ENCODE measurements at places on chromosomes 1 and 21.

GRCh38 chr1:181655756-181656155, 172.4 kb downstream of the CACNA1E start:
- DNase-seq: no peak

- peak; percentile 52 for DNase-seq
Measured at GRCh38 chr1:25503551-25504426, 39.6 kb upstream of the LDLRAP1 start.

- no peak for DNase-seq
Measured at GRCh38 chr1:19643121-19643520, 990 bp upstream of the NBL1 start.

- no peak for DNase-seq
Measured at GRCh38 chr1:71438626-71439025, 357.8 kb upstream of the ZRANB2 start.

DNA sequence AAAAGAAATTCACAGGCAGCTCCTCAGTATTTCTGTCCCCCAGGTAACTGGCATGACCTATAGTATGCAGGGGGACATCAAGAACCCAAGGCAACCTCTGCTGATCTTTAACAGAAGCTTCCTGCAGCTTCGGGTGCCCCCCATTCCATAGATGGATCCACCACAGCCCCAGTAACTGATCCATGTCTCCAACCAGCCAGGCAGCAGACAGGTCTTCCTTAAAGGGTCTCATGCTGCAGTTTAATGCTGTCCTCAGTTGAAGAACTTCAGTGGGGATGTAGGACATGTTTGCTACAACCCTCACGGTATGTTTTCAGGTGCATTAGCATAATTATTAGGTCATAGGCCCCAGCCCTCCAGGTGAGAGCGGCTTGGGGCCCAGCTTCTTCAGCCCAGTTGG, 90.9 kb upstream of the OLIG2 start:
- DNase-seq: no peak

DNA sequence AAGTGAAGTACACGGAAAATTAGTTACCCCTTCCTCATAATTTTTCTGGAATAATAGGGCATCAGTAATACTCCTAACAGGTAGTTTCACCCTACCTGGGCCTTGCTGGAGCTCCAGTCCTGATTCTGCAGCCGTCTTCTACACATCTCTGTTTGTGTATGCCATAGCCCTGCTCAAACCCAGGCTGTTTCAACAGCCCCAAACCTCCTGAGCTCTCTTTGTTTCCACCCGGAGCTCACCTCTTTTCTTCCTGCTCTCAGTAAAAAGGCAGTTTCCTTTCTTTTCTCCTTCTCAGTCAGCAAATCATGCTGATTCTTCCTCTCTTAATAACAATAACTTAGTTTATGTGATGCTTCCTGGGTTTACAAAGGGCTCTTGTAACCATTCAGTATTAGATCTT, 355.1 kb upstream of the RUNX1 start:
- DNase-seq: no peak

- no peak for DNase-seq
Measured at GRCh38 chr1:11461531-11462137, 17.3 kb upstream of the DISP3 start.

DNA sequence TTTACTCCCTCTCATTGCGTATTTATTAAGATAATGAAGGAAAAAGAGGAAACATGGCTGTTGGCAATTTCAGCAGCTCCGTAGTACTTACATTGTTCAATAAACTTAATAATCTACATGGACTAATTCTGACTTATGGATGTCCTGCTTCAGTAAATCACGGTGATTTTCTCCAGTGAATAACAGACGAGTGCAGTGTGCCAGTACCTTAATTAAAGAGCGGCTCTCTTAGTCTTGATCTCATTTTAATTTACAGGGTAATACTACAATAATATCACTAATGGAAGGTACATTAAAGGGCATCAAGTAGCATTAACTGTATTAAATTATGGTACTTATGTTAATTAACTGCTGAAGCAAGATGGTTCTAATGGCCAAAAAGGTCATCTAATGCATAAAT, 187.2 kb downstream of the NTNG1 start:
- no peak for DNase-seq

GRCh38 chr1:103275725-103276124, 167.4 kb upstream of the COL11A1 start:
- no peak for DNase-seq

DNA sequence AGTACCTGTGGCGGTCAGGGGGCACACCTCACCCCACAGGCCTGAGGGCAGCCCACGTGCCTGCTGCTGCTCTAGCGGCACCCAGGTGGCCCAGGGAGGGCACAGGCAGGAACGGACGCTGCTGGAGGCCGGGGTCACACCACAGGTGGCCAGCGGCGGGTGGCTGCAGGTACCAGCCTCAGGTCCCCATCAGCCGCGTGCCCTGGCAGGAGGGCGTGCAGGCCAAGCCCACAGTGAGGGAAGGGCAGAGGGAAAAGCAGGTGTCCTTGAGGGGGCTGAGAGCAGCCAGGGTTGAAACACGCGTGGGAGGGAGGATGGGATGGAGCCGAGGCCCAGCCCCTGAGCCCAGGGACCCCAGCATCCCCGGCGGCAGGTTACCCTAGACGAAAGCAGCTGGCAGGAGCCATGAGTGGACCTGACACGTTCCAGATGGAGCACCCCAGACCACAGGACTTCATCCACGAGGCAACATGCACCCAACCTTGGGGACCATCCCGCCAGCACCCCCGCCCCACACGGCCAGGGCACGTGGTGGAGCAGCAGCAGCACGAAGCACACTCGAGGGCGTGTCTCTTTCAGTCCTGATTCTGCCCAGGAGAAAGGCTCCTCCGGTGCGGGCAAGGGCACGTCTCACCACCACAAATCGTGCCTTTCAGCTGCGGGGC, 3.7 kb downstream of the SLC19A1 start:
- peak; percentile 10 for DNase-seq

DNA sequence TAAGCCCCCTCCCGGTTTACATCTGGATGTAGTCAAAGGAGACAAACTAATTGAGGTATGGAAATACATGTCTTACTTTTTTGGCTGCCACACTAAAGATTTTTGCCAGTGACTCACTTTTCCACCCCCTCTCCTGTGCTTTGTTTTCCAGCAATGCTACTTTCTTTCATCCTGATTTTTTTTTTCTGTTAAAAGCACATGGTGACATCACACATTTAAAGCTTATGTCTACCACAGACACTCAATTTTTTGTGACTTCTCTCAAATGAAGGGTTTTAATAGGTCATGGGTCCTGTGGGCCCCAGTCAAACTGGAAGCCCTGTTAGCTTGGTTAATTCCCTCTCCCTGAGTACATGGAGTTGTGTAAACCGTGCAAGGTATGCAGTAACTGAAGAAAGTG, 2.2 kb downstream of the PPP1R8 start:
- no peak for DNase-seq

GRCh38 chr1:231706934-231707333, 80.3 kb downstream of the DISC1 start:
- DNase-seq: no peak

DNA sequence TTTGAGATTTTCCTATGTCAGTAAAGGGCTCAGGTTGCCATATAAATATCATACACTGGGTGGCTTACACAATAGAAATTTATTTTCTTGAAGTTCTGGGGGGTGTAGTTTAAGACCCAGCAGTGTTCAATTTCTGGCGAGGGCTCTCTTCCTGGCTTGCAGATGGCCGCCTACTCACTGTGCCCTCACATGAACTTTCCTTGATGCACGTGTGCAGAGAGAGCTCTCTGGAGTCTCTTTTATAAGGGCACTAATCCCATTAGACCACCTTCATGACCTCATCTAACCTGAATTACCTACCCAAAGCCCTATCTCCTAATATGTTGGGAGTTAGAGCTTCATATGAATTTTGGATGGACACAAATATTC, 21.1 kb downstream of the TMEM51 start:
- DNase-seq: no peak

GRCh38 chr1:7046314-7046713, 261.1 kb downstream of the CAMTA1 start:
- DNase-seq: no peak
